Inflammatory macrophage treated with lipopolysaccharide for 1 hour (primary cell): ENCODE measurements at places on chromosomes 3 and 15.

GRCh38 chr15:94294556-94294955 is 63.2 kb downstream of the MCTP2 start:
- no peak for DNase-seq

- no peak for DNase-seq
Measured at GRCh38 chr15:63969652-63970421, 76.4 kb downstream of the DAPK2 start.

DNA sequence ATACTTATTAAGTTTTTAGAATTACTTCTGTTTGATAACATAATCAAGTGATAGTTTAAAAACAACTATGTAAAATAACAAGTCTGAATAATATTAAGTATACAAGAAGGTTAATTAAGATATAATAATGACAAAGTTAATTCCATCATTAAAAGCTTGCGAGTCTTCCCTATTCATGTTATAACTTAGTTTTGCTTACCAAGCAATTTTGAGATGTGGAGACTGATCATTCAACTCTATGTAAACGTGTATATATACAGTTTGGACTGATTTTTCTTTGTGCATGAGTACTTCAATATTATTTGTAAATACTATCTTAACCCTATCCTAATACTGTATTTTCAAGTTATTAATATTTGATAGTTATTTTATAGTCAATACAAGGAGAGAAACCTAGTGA is 870.9 kb downstream of the GBE1 start:
- no peak for DNase-seq

- peak; percentile 59 for DNase-seq
Measured at GRCh38 chr15:74901612-74902063, 5.0 kb downstream of the FAM219B start.

DNA sequence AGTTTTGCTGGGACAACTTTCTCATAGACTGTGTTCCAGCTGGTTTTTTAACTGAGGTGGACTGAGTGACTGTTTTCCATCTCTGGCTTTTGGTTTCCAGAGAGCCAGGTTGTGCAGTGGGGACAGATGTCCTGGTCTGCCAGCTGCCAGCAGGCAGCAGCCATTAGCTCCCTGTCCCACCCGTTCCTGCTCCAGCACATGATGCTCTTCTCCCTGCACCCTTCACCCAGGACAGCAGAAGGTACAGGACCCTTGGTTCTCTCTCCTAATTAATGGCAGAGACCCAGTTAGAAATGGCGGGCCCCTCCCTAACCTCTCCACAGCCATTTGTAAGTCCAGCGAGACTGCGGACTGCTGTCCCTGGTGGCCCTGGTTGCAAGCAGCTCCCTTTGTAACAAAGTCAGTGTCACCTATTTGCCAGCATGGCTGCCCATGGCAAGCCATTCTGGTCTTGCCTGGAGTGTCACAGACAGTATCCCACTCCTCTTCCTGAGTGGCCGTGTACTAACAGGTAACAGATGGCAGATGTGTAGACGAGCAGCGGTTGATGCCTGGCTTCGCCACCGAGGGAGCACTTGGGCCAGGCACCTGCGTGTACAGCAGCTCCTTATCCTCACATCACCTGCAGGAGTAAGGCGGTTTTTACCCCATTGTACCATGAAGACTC is 148.3 kb downstream of the DNAJB8 start:
- DNase-seq = no peak

GRCh38 chr3:108006077-108006771 is 84.6 kb downstream of the CD47 start:
- no peak for DNase-seq

GRCh38 chr15:89647191-89647851 is 7.9 kb downstream of the KIF7 start:
- DNase-seq = peak; percentile 21

- DNase-seq = no peak
Measured at GRCh38 chr3:182717216-182717615, 76.1 kb upstream of the ATP11B start.

DNA sequence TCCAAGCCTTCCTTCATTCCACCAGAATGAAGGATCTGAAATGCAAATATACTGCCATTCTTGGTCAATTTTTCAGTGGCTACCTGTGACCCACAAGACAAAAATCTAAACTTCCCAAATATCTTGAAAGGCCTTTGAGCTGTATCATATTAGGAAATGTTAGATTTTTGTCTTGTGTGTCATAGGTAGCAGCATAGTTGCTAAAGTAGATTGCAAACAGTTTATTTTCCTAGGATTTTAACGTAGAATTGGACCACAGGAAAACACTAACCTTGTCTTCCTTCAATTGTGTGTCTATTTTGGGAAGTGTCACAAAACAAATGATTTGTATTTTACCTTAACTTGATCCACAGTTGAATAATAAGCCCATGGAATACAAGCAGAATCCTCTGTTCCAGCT is 42.4 kb downstream of the CP start:
- peak; percentile 3 for DNase-seq
